ENCODE measurements at places on chromosomes 12 and 14.

DNA sequence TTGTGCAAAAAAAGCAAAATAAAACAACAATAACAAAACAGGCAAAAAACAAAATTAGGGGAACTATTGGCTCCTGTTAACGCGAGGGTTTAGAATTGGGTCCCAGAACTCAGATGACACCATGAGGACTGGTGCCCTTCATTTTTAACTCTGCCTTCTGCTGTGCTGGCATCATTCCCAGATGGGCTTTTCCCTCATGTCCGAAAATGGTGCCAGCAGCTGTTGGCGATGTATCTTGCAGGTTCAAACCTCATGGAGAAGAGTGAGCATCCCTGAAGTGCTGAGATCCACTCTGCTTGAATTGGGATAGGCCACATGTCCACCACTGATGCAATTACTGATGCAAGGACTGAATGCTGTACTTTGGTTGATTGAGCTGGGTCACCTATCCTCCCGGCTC lies 61.1 kb downstream of the MYRFL start:
- DNase-seq: no peak

DNA sequence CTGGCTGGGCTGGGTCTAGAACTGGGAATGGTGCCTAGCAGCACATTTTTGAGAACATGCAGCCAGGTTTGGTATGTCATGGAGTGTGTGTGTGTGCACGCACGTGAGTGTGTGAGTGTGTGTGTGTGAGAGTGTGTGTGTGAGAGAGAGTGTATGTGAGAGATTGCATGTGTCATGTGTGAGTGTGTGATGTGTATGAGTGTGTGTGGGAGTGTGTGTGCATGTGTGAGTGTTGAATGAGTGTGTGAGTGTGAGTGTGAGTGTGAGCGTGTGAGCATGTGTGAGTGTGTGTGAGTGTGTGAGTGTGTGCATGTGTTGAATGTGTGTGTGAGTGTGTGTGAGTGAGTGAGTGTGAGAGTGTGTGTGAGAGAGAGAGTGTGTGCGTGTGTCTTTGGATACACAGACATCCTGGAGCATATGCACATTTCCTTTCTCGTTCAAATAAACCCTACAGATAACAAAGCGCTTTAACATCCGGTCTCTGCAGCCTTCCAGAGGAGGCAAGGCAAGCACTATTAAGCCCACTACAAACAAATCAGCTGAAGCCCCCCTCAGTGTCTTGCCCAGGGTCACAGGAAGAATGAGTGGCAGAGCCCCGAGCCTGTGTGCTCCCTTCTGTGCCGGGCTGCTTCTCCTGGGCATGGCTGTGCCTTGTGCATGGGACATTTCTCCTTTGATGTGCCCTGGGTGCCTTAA lies 108.7 kb upstream of the ETV6 start:
- DNase-seq: no peak

DNA sequence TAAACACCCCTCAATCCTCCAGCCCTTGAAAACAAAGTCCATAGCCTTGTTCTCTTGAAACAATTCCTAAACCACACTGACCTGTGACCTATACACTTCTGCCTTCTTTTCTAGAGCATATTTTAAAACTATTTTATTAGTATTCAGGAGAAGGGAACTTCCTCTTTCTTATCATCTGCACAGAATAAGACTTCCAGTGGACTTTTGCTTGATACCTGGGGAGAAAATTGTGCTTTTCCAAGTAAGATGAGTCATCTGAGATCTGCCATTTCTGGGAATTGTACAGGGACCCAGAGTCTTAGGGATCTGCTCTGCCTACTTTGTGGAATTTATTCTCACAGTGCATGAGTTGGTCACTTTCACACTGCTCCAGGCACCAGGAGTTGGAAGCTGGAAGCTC lies 10.5 kb upstream of the WNT5B start:
- no peak for DNase-seq

- DNase-seq: no peak
Observed at GRCh38 chr12:120705618-120706017, 4.6 kb upstream of the UNC119B start.

DNA sequence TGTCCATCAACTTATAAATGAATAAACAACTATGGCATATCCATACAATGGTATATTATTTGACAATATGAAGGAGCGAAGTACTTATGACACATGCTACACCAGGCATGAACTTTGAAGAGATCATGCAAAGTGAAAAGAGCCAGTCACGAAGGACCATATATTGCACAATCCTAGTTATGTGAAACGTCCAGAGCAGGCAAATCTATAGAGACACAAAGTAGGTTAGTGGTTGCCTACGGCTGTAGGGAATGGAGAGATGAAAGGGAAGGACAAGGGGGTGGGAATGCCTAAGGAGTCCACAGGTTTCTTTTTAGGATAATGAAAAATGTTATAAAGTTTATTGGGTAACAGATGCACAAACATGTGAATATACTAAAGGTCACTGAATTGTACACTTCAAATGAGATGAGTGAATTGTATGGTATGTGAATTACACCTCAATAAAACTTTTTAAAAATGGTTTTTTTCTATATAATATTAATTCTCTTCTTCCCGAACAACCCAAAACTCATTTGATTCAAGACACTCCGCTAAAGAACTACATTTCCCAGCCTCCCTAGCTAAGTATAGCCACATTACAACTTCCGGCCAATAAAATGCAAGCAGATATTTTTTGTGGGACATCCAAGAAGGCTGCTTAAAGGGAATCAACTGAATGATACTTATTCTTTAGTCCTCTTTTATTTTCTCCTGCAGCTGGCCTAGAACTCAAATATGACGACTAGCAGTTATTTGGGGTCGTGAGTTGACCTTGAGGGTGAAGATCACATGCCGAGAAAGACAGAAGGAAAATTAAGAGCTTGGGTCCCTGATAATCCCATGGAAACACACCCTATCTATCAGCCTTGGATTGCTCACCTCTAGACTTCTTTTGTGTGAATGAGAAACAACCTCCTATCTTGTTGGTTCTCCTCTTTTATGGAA lies 187.2 kb downstream of the TTC8 start:
- DNase-seq: no peak

GRCh38 chr14:77659831-77660230 lies 43.4 kb upstream of the SPTLC2 start:
- DNase-seq: no peak

DNA sequence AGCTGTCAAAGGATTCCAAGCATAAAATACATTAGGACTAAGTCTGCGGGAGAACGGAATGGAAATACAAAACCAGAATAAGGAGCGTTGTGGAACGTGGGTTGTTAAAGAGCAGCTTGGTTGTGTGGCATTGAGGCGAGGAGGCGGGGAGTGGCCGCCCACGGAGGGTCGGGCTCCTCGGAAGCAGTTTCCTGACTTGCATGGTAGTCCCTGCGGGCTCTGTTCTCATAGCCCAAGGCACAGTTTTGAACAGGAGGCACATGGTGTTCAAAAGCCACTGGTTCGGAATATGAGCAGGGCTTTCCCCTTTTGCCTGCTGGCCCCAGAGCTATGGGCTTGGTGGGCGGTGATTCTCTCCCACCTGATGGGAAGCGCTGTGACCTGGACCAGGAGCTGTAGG lies 12.2 kb downstream of the DDX51 start:
- no peak for DNase-seq

GRCh38 chr12:111022386-111022785 lies 102.0 kb upstream of the MYL2 start:
- DNase-seq: no peak

DNA sequence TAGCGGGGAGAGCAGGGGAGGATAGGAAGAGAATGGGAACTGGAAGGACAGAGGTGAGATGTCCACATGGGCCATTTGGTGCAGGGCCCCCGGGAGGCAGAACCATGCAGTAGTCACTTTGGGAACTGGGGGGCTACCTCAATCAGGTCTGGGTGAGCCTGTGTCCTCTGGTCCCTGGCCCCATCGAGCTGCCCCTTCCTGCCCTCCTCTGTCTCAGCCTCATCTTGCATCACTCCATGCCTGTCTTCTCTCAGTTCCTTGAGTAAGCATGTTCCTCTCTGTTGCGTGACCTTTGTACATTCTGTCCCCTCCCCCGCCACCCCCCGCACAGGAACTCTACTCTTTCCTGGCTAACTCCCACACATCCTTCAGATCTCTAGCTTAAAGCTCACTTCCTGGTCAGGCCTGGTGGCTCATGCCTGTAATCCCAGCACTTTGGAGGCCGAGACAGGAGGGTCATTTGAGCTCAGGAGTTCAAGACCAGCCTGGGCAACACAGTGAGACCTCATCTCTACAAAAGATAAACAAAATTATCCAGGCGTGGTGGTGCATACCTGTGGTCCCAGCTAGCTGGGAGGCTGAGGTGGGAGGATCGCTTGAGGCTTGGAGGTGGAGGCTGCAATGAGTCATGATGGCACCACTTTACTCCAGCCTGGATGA lies 23.2 kb downstream of the FOS start:
- DNase-seq: no peak

DNA sequence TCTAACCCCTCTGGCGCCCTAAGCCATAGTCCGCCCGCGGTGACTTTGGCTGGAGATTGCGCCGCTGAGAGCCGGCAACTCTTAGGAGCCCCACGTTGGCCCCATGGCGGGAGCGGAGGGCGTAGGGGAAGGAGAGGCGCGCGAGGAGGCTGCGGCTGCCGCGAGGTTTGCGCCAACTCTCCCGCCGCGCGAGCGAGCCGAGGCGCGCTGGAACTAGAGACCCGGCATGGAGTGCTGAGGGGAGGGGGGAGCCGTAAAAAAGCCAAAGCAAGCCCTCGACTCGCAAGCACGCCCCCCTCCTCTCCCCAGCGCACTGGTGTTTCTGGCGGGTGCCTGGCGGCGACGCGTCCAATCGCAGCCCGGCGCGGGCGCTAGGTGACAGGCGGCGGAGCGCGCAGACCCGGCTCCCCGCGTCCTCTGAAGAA lies at the start of gene SYT10:
Gene SYT10 (minus strand): TSS at position 233 of the 425 bp plus-strand sequence. CDS start 297 bp downstream, outside the sequence.
- DNase-seq: no peak

Measured in GOT3 (cell line).